ENCODE measurements at places on chromosomes 6 and 20.

- DNase-seq = no peak
Measured at GRCh38 chr6:4879741-4880275, 103.6 kb downstream of the CDYL start.

GRCh38 chr6:26223228-26223627, 136.0 kb downstream of the HFE start:
- no peak for DNase-seq

DNA sequence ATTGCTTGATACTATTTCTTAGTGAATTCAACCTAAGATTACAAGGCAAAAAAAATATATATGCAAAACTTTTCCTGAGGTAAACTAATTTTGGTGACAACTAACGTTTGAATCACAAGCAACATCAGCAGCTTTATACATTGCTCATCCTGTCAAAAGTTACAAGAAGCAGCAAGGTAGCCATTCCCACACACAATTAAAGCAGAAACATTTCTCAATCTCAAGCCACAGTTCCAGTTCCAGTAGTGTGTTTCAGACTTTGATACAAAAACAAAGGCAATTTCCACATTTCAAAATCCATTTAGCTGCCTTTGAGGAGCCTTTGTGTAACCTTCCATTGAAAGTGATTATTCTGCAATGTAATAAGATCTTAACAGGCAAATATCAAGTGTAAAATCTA, 191.0 kb downstream of the WDR27 start:
- no peak for DNase-seq

DNA sequence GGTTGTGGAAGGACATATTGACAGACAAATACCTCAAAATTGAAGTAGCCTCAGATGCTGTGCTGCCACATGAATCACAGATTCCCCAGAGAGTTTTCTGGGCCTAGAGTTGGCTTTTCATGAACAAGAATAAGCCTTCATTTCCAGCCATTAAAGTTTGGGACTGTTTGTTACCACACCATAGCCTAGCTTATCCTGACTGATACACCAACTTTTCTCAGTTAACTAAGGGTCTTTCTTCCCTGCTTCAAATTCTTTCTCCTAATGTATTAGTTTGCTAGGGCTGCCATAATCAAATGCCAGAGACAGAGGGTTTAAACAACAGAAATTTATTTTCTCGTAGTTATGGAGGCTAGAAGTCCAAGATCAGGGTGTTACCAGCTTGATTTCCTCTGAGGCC, 237.4 kb upstream of the ZFP64 start:
- DNase-seq = no peak

GRCh38 chr20:56431471-56431870, 19.4 kb downstream of the CASS4 start:
- DNase-seq = no peak

DNA sequence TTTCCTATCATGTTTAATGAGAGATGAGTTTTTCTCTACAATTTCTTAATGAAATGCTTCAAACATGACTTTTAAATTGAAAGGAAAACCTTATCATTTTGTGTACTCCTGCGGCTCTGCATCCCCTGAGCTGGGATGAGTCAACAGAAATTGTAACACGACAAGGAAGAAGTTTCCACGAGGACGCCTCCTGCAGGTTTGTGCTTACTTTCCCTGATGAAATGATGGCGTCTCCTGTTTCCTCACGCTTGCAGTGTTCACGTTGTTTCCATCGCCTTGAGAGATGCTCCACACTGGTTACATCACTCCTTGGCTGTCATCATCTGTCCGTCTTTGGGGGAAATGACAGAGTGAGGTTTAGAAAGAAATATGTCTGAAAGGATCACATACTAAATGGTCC, 233.7 kb upstream of the ZFP64 start:
- no peak for DNase-seq

- no peak for DNase-seq
Measured at GRCh38 chr6:105867277-105867676, 218.9 kb upstream of the PRDM1 start.

DNA sequence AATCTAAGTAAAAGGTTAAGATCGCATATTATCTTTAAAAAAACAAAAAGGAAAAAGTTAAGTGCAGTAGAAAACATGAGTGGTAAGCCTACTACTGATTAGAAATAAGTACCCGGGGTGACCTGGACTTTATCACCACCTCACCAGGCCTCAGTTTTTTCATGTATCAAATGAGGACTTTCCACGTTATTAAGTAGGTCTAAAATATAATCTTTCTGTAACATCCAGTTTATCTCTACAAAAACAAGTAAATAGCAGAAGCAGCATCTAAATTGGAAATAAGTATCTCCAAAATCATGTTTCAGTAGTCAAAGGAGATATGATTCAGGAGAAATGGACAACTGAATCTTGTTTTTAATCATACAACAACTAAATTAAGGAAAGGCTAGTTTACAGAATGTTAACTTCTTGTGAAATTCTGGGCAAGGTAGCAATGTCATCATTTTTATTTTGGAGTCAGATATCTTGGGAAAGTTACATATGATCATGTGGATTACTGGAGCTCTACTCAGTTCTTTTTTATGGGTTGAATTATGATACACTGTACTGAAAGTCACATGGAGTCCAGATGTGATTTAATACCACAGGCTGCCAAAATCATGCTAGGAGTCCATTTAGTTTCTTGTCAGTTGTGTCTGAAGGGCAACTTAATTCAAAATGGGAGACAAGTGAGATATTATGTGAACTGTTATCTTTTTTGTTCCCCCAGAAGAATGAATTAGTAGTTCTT, 114.7 kb upstream of the PRL start:
- no peak for DNase-seq

- DNase-seq = no peak
Measured at GRCh38 chr6:12842114-12842513, 125.5 kb downstream of the PHACTR1 start.

- DNase-seq = no peak
Measured at GRCh38 chr20:59314997-59315396, 14.6 kb downstream of the EDN3 start.

DNA sequence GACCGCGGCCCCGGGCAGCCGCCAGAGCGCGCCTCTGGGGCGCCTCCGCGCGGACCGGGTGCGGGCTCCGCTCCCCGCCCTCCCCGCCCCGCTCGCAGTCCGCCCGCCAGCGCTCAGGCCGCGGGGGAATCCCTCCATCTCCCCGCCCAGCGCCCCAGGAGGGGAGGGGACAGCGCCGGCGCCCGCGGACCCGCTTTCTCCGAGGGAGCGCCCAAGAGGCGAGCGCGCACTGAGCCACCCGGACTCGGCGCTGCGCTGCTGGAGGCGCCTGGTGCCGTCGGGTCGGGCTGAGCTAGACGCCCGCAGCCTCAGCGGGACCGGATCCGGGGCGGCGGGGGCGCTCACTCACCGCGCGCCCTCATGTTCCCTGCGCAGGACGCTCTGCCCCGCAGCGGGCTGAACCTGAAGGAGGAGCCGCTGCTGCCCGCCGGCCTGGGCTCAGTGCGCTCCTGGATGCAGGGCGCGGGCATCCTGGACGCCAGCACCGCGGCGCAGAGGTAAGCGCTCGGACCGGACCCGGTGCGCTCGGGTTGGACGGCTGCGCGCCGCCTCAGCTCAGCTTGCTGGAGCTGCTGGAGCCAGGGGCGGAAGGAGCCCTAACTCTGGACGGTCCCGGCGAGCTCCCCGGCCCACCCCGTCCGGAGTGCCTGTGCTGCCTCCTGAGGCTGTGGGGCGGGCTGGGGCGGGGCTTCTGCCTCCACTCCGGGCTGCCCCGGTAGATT, 867 bp downstream of the EBF4 start:
- DNase-seq = peak; percentile 71

GRCh38 chr6:160973311-160974250, 18.0 kb upstream of the MAP3K4 start:
- DNase-seq = peak; percentile 16

- no peak for DNase-seq
Measured at GRCh38 chr6:14366872-14367271, 249.3 kb downstream of the CD83 start.

- DNase-seq = no peak
Measured at GRCh38 chr20:48983423-48984400, 62.2 kb downstream of the ARFGEF2 start.

GRCh38 chr20:25188218-25188617, 7.3 kb upstream of the ENTPD6 start:
- DNase-seq = no peak

GRCh38 chr6:75460681-75461080, 32.9 kb downstream of the FILIP1 start:
- no peak for DNase-seq

Measured in HuH-7 (cell line).